T-helper 17 cell (primary cell): ENCODE measurements at places on chromosomes 7 and 10. TPM values are rescaled to one million over a fixed set of nuclear protein-coding genes. Genes with fewer than 3 reads are reported as not detected.
A peak's percentile ranks its signal among the peaks of the same experiment; 100 is the strongest.

The CDNF gene
- 0.62 TPM for total RNA-seq

The MRC1 gene
- 0.39 TPM for total RNA-seq

DNA sequence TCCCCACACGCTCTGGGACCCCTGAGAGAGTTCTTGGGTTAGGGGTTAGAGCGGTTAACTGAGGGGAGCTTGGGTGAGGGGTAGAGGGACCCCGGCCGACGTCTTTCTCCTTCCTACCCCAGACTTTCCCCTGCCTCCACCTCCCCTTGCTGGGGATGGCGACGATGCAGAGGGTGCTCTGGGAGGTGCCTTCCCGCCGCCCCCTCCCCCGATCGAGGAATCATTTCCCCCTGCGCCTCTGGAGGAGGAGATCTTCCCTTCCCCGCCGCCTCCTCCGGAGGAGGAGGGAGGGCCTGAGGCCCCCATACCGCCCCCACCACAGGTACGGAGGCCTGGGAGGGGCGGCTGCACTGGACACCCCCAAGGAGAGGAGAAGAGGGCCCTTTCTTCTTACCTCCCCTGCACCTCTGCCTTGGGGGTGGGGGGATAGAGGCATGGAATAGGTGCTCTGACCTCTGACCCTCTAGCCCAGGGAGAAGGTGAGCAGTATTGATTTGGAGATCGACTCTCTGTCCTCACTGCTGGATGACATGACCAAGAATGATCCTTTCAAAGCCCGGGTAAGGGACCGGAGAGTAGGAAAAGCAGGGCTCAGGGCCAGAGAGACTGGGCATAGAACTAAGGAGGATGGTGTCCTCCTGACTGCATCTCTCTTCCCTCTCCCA, 1.1 kb downstream of the ZYX start:
- H3K27ac ChIP-seq, result no peak overlapping the region
- no peak overlapping the region for H3K4me3 ChIP-seq
- H3K4me1 ChIP-seq, result peaks cover 21% of the 10 kb centered on the region

DNA sequence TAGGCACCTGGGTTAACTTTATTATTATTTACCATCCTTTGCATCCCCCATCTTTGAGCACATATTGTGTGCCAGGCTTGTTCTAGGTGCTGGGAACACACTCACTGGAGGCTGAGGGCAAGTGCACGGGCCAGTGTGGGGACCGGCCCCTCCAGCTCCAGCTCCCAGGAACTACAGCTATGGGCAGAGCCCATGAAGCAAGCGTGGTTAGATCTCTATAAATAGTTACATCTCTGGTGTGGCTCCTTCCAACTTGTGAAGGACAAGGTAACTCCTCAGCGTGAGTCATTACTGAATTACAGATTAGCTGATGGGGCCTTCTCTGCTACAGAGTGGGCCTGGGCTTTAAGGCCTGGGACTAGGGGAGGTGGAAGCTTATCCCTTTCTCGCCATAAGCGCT, 583.5 kb downstream of the SDK1 start:
- H3K4me3 ChIP-seq, result no peak overlapping the region
- no peak overlapping the region for H3K27ac ChIP-seq

DNA sequence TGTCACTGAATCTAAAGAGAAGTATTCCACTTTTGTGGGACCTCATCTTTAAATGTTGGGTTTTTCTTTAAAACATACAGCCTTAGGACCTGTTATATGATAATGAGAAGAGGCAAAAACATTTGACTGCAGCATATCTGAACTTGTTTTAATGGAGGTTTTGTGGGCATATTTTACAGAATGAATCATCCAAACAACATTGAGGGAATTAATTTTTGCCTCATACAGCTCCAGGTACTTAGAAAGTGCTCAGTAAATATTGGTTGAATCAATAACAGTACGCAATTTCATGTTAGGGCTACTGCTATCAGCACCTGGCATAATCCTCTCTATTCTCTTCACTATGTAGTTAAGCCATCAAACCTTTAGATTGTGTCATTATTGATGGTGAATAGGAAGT, 115.9 kb downstream of the MALRD1 start:
- no peak for DNase-seq
- H3K27me3 ChIP-seq, result no peaks in the 10 kb centered on the region
- H3K27ac ChIP-seq, result no peak overlapping the region
- H3K4me3 ChIP-seq, result no peak overlapping the region
- H3K4me1 ChIP-seq, result no peaks in the 10 kb centered on the region

The ANXA11 gene
- 209 TPM for total RNA-seq

GRCh38 chr7:121493553-121493952, 97.4 kb upstream of the FAM3C start:
- no peak for DNase-seq
- H3K27me3 ChIP-seq, result no peaks in the 10 kb centered on the region

DNA sequence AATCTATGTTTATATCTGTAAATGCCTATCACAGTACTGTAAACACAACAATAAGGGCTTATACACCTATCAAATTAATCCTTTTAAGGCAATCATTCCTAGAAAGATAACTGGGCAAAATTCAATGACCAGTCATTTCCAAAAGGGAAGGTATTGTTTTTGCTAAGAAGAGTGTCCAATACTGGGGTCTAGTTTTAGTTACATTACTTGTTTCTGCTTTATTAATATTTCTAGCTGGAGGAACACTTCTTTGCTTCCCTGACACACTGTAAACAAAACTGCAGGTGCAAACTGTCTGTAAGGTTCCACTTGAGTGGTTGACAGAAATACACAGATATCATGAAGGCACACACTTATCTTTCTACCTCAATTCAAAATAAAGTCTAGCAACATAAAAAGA, 84.2 kb upstream of the FAM133B start:
- no peaks in the 10 kb centered on the region for H3K36me3 ChIP-seq
- no peak for DNase-seq
- peaks cover 19% of the 10 kb centered on the region for H3K4me1 ChIP-seq
- H3K4me3 ChIP-seq, result no peak overlapping the region
- no peaks in the 10 kb centered on the region for H3K27me3 ChIP-seq

DNA sequence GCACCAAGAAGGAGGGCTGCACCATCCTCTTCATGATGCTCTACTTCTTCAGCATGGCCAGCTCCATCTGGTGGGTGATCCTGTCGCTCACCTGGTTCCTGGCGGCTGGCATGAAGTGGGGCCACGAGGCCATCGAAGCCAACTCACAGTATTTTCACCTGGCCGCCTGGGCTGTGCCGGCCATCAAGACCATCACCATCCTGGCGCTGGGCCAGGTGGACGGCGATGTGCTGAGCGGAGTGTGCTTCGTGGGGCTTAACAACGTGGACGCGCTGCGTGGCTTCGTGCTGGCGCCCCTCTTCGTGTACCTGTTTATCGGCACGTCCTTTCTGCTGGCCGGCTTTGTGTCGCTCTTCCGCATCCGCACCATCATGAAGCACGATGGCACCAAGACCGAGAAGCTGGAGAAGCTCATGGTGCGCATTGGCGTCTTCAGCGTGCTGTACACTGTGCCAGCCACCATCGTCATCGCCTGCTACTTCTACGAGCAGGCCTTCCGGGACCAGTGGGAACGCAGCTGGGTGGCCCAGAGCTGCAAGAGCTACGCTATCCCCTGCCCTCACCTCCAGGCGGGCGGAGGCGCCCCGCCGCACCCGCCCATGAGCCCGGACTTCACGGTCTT, 1.9 kb downstream of the FZD1 start:
- no peak overlapping the region for H3K27ac ChIP-seq
- peak overlapping the region; percentile 85 for H3K4me3 ChIP-seq
- no peak for DNase-seq
- peaks cover 6% of the 10 kb centered on the region for H3K4me1 ChIP-seq
- H3K36me3 ChIP-seq, result peaks cover 2% of the 10 kb centered on the region
- peaks cover 53% of the 10 kb centered on the region for H3K27me3 ChIP-seq

The CRYGN gene
- total RNA-seq, result not detected

DNA sequence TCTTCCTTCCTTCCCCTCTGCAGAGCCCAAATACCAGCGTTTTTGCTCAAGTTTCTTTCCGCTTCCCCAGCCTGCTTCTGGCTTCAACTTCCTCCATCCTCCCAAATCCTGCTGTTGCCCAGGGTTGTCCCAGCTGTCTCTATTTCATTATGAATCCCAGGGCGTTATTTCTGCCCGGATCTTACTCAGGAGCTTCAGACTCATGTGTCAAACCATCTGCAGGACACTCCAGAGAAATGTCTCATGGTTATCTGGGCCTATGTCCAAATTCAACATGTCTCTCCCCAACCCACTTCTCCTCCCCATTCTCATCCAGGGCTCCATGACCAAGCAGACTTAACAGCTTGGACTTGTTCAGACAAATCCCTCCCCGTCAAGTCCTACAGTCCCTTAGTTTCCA, 15.6 kb downstream of the ARHGAP22 start:
- H3K36me3 ChIP-seq, result no peaks in the 10 kb centered on the region
- H3K27me3 ChIP-seq, result peaks cover 42% of the 10 kb centered on the region
- no peak overlapping the region for H3K4me3 ChIP-seq
- H3K4me1 ChIP-seq, result no peaks in the 10 kb centered on the region
- DNase-seq, result no peak
- no peak overlapping the region for H3K27ac ChIP-seq

DNA sequence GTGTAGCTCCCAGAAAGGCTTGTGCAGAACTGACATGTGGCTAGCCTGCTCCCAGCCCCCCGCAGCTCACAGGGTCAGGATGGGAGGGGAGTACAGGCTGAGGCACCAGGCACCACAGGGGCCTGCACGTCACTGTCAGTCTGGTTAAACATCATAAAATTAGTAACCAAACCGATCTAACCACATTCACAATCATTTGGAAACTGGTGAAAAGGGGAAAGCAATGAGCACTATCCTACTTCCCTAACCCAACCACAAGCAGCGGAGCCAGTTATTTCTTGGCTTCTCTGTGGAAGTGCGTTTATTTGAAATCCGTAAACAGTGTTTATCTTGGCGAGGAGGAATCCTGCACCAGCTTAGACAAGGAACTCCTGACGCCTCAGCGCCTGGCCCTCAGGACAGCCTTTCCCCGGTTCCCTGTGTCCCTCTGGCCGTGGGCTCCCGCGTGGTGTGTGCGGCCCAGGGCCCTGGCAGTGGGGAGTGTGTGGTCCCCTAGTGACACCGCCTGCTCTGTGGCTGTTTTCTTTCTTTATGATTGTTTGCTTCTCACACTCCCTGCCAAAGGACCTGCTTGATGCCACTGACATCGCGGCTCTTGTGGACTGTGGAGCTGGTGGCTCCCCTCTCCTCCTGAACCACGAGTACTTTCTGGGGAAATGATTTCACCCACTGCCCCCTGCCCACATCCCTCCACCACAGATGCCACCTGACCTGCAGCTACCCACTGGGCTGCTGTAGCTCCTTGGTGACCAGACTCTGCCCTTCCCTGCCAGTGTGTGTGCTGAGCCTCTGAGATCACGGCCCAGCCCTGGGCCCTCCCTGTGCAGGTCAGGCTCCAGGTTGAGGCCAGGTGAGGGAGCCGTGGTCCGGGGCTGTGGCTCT, 38.0 kb downstream of the INPP5A start:
- no peaks in the 10 kb centered on the region for H3K36me3 ChIP-seq
- H3K27ac ChIP-seq, result no peak overlapping the region
- H3K4me3 ChIP-seq, result no peak overlapping the region
- DNase-seq, result no peak
- H3K4me1 ChIP-seq, result peaks cover 25% of the 10 kb centered on the region

- H3K27me3 ChIP-seq, result no peaks in the 10 kb centered on the region
- H3K36me3 ChIP-seq, result no peaks in the 10 kb centered on the region
- no peak for DNase-seq
- H3K4me1 ChIP-seq, result no peaks in the 10 kb centered on the region
Observed at GRCh38 chr10:18773180-18773579, 113.9 kb downstream of the ARL5B start.

DNA sequence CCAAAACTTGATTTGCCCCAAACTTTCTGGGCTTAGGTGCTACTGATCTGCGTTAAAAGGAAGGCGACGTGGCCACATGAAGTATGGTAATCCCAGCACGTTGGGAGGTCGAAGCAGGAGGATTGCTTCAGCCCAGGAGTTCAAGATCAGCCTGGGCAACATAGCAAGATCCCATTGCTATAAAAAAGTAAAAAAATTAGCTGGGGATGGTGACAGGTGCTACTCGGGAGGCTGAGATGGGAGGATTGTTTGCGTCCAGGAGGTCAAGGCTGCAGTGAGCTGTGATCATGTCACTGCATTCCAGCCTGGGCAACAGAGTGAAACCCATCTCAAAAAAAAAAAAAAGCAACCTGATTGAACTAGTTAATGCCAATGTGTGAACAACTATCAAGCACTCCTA, 5.1 kb upstream of the CUL1 start:
- H3K27ac ChIP-seq, result no peak overlapping the region
- H3K27me3 ChIP-seq, result peaks cover 2% of the 10 kb centered on the region
- H3K4me1 ChIP-seq, result peaks cover 13% of the 10 kb centered on the region
- peaks cover 4% of the 10 kb centered on the region for H3K36me3 ChIP-seq

- H3K4me3 ChIP-seq, result peak within 1 kb of the TSS; percentile 93
- no peaks in the 10 kb centered on the region for H3K27me3 ChIP-seq
- H3K4me1 ChIP-seq, result peaks cover 41% of the 10 kb centered on the region
- peak; percentile 20 for DNase-seq
- H3K36me3 ChIP-seq, result peaks cover 4% of the 10 kb centered on the region
Observed at GRCh38 chr10:61900829-61901792, at the start of gene ARID5B. Gene ARID5B (plus strand): TSS chr10:61901699. CDS start chr10:61901710, 11 bp downstream.

GRCh38 chr7:144452064-144452463, 48.6 kb upstream of the NOBOX start:
- no peak overlapping the region for H3K27ac ChIP-seq
- no peak overlapping the region for H3K4me3 ChIP-seq
- H3K27me3 ChIP-seq, result no peaks in the 10 kb centered on the region
- peaks cover 3% of the 10 kb centered on the region for H3K36me3 ChIP-seq
- DNase-seq, result no peak

GRCh38 chr7:94875201-94875600, 32.2 kb upstream of the PPP1R9A start:
- H3K27ac ChIP-seq, result no peak overlapping the region
- no peak overlapping the region for H3K4me3 ChIP-seq
- no peaks in the 10 kb centered on the region for H3K36me3 ChIP-seq
- no peaks in the 10 kb centered on the region for H3K27me3 ChIP-seq

GRCh38 chr10:124417895-124418725, 613 bp downstream of the OAT start:
- H3K4me1 ChIP-seq, result peaks cover 14% of the 10 kb centered on the region
- peak overlapping the region; percentile 84 for H3K4me3 ChIP-seq
- DNase-seq, result peak; percentile 18

DNA sequence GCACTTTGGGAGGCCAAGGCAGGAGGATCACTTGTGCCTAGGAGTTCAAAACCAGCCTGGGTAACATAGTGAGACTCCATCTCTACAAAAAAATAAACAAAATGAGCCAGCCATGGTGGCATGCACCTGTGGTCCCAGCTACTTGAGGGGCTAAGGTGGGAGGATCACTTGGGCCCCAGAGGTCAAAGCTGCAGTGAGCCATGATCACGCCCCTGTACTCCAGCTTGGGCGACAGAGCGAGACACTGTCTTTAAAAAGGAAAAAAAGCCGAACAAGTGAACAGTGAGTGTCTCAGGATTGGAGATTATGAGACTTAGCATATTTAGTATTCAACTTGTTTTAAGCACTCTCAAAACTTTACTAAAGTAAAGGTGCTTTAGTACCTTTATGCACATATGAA, 28.1 kb downstream of the BLNK start:
- no peaks in the 10 kb centered on the region for H3K36me3 ChIP-seq
- peaks cover 20% of the 10 kb centered on the region for H3K27me3 ChIP-seq
- H3K27ac ChIP-seq, result no peak overlapping the region
- H3K4me3 ChIP-seq, result no peak overlapping the region

The ARHGEF35 gene
- total RNA-seq, result not detected

GRCh38 chr10:7054915-7055314, 355.9 kb downstream of the SFMBT2 start:
- no peaks in the 10 kb centered on the region for H3K27me3 ChIP-seq
- DNase-seq, result no peak
- H3K27ac ChIP-seq, result no peak overlapping the region
- peaks cover 2% of the 10 kb centered on the region for H3K4me1 ChIP-seq
- no peaks in the 10 kb centered on the region for H3K36me3 ChIP-seq
- H3K4me3 ChIP-seq, result no peak overlapping the region
